ENCODE measurements at places on chromosomes 6 and 20. TPM values are rescaled to one million over a fixed set of nuclear protein-coding genes. Genes with fewer than 3 reads are reported as not detected.
A peak's percentile ranks its signal among the peaks of the same experiment; 100 is the strongest.

- no peaks in the 10 kb centered on the region for H3K36me3 ChIP-seq
- DNase-seq: no peak
- H3K4me3 ChIP-seq: no peak overlapping the region
- no peaks in the 10 kb centered on the region for H3K27me3 ChIP-seq
- H3K27ac ChIP-seq: no peak overlapping the region
These were observed 110.6 kb downstream of the FNDC1 start for GRCh38 chr6:159279790-159280277.

GRCh38 chr20:58755766-58756449 is 63.3 kb downstream of the NPEPL1 start:
- H3K27me3 ChIP-seq: no peaks in the 10 kb centered on the region
- H3K4me1 ChIP-seq: no peaks in the 10 kb centered on the region
- no peaks in the 10 kb centered on the region for H3K36me3 ChIP-seq
- no peak overlapping the region for H3K27ac ChIP-seq
- DNase-seq: no peak
- no peak overlapping the region for H3K4me3 ChIP-seq

Gene SRSF12
- 0.71 TPM for total RNA-seq

Gene FUT9
- total RNA-seq: not detected

- no peaks in the 10 kb centered on the region for H3K4me1 ChIP-seq
- no peak overlapping the region for H3K4me3 ChIP-seq
- no peaks in the 10 kb centered on the region for H3K36me3 ChIP-seq
- no peak overlapping the region for H3K27ac ChIP-seq
- no peaks in the 10 kb centered on the region for H3K27me3 ChIP-seq
These were observed 401.1 kb downstream of the CD83 start for GRCh38 chr6:14518515-14519217.

Gene CALHM5
- total RNA-seq: not detected

DNA sequence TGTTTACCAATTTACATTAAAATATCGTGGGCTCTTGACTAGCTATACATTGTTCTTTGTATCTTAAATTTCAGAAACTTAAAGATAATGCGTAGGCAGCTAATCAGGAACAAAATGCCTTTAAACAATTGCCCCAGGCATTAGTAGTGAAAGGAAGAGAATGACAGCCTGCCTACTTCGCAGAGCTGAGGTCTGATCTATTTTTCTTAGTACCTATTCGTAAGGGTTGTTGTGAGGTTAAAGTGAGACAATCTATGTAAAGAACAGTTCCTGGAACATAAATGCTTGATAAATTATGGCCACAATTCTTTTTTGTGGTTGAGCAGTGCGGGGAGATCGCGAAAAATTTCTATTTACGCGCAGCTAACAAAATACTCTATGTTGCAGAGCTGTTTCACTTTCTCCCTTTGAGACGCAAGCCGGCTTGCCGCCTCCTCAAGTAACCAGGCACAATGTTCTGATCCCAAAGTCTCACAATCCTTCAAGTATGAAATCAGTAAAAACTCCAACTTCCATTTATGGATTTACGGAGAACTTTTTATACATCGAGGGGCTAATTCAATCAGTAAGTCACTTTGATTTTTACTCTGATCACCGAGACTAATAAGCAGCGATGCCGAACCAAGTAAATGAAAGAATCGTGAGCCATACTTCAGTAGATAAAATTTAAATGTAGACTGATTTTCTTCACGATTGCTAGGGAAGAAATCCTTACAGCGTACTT is 878 bp upstream of the PNRC1 start:
- H3K27me3 ChIP-seq: no peaks in the 10 kb centered on the region
- peaks cover 14% of the 10 kb centered on the region for H3K36me3 ChIP-seq
- H3K27ac ChIP-seq: peak overlapping the region; percentile 99
- H3K4me3 ChIP-seq: peak overlapping the region; percentile 90
- H3K4me1 ChIP-seq: peaks cover 31% of the 10 kb centered on the region
- peak; percentile 75 for DNase-seq

GRCh38 chr20:39338469-39339376 is 376.6 kb downstream of the DHX35 start:
- DNase-seq: no peak
- no peaks in the 10 kb centered on the region for H3K36me3 ChIP-seq
- no peaks in the 10 kb centered on the region for H3K27me3 ChIP-seq
- H3K27ac ChIP-seq: no peak overlapping the region
- H3K4me3 ChIP-seq: no peak overlapping the region

Gene SLC35F1
- total RNA-seq: not detected

GRCh38 chr6:137740091-137740755 is 126.8 kb upstream of the TNFAIP3 start:
- no peak overlapping the region for H3K4me3 ChIP-seq
- peaks cover 8% of the 10 kb centered on the region for H3K4me1 ChIP-seq
- no peak for DNase-seq
- H3K27ac ChIP-seq: no peak overlapping the region
- H3K27me3 ChIP-seq: no peaks in the 10 kb centered on the region

Gene OR12D3
- total RNA-seq: not detected

Gene PPP1R3G
- not detected for total RNA-seq

DNA sequence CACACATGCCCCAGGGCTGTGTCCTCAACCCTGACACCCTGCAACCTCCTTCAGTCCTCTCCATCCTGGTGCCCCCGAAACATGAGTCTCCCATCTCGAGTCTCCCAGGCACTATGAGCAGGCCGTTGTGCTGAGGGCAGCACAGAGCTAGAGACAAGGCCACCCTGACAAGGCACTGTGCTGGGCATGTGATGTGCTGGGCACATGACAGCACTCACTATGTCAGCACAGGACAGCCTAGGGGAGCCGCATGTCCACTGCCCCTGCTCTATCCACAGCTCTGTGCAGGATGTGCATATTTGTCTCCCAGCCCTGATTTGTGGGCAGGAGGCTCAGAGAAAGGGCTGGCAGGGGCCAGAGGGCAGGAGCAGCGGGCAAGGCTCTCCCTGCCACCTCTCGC is 362.1 kb upstream of the AGPAT4 start:
- H3K4me3 ChIP-seq: no peak overlapping the region
- no peak for DNase-seq
- no peaks in the 10 kb centered on the region for H3K36me3 ChIP-seq
- H3K27me3 ChIP-seq: no peaks in the 10 kb centered on the region

Gene SLC44A4
- total RNA-seq: not detected

Gene FILIP1
- not detected for total RNA-seq

DNA sequence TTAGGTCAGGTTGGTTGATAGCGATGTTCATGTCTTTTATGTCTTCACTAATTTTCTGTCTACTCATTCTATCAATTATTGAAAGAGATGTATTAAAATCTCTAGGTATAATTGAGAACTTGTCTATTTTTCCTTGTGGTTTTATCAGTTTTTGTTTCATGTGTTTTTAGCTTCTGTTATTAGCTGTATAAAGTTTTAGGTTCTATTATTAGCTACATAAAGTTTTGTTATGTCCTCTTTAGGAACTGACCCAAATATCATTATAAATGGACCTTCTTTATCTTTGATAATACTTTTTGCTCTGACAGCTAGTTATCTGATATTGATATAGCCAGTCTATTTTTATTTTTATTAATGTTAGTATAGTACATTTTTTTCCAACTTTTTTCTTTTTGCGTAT is 92.4 kb upstream of the TMEM170B start:
- no peaks in the 10 kb centered on the region for H3K4me1 ChIP-seq
- H3K27ac ChIP-seq: no peak overlapping the region
- no peak overlapping the region for H3K4me3 ChIP-seq
- no peak for DNase-seq

GRCh38 chr6:170151804-170152123 is 139.1 kb downstream of the DLL1 start:
- no peaks in the 10 kb centered on the region for H3K27me3 ChIP-seq
- no peak overlapping the region for H3K27ac ChIP-seq
- DNase-seq: no peak
- peaks cover 30% of the 10 kb centered on the region for H3K4me1 ChIP-seq
- no peaks in the 10 kb centered on the region for H3K36me3 ChIP-seq

Gene ZBTB9
- total RNA-seq: 16.5 TPM

Gene SEMG1
- not detected for total RNA-seq

Gene SPTLC3
- total RNA-seq: not detected

- H3K4me3 ChIP-seq: no peak overlapping the region
- H3K36me3 ChIP-seq: no peaks in the 10 kb centered on the region
- no peak overlapping the region for H3K27ac ChIP-seq
- DNase-seq: no peak
- no peaks in the 10 kb centered on the region for H3K27me3 ChIP-seq
These were observed 7.8 kb downstream of the SGK1 start for GRCh38 chr6:134309983-134310605.

Gene CYP24A1
- 0.37 TPM for total RNA-seq

DNA sequence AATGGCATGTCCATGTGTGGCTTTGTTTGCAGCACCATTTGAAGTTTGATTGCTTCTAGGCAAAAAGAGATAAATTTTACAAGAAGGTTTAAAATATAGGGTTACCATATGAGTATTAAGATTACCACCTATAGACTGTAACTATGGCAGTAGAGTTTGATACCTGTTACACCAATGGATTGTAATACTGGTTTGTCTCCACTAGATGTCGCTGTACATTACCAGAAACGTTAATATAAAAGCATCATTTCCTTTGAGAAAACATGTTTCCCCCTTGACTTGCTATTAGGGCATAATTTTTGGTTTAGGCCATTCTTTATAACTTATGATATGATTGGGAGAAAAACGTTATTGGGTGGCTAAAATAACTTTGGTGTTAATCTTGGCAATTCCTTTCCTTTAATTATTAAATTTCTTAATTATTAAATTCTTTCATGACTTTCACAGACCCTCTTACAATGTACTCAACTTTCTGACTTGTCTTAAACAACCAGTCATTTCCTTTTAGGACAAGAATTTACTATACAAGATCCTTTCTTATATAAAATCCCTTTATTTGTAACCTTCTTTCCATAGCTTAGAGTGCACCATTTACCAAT is 42.8 kb downstream of the HLA-DPB1 start:
- no peak for DNase-seq
- H3K27me3 ChIP-seq: peaks cover 27% of the 10 kb centered on the region
- no peaks in the 10 kb centered on the region for H3K36me3 ChIP-seq
- H3K4me1 ChIP-seq: no peaks in the 10 kb centered on the region

GRCh38 chr20:38217791-38218565 is 42.6 kb downstream of the KIAA1755 start:
- DNase-seq: no peak
- no peak overlapping the region for H3K27ac ChIP-seq
- no peak overlapping the region for H3K4me3 ChIP-seq
- H3K27me3 ChIP-seq: no peaks in the 10 kb centered on the region
- H3K36me3 ChIP-seq: no peaks in the 10 kb centered on the region

GRCh38 chr20:18638768-18639167 is 50.9 kb downstream of the DTD1 start:
- no peak overlapping the region for H3K27ac ChIP-seq
- no peak overlapping the region for H3K4me3 ChIP-seq
- H3K36me3 ChIP-seq: peaks cover 5% of the 10 kb centered on the region
- no peak for DNase-seq

GRCh38 chr20:19074828-19075516 is 137.5 kb upstream of the SLC24A3 start:
- H3K36me3 ChIP-seq: no peaks in the 10 kb centered on the region
- no peak overlapping the region for H3K27ac ChIP-seq
- no peaks in the 10 kb centered on the region for H3K4me1 ChIP-seq
- DNase-seq: no peak

- no peaks in the 10 kb centered on the region for H3K4me1 ChIP-seq
- DNase-seq: no peak
- no peaks in the 10 kb centered on the region for H3K36me3 ChIP-seq
- H3K27ac ChIP-seq: no peak overlapping the region
- H3K4me3 ChIP-seq: no peak overlapping the region
These were observed 43.6 kb downstream of the SOBP start for GRCh38 chr6:107533415-107534059.

- H3K27ac ChIP-seq: no peak overlapping the region
- no peak for DNase-seq
- H3K4me3 ChIP-seq: no peak overlapping the region
- H3K4me1 ChIP-seq: no peaks in the 10 kb centered on the region
- H3K36me3 ChIP-seq: peaks cover 17% of the 10 kb centered on the region
These were observed 13.1 kb downstream of the QRSL1 start for GRCh38 chr6:106642476-106642875.

DNA sequence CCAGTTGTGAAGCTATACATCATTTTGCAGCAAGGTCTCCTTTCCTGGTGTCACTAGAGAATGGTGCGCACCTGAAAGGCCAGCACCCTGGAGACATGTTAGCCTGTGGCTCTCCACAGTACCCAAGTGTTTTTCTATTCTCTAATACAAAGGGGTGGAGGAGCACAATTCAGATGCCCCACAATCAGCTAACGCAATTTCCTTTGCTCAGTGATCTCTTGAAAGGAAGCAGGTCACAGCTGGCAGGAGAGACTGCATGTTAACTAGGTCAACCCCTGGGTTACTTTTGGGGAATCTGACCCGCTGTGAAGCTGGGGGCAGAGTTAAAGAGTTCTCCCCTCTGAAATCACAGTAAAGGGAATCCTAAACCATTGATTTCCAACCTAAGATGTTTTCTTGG is 92.5 kb downstream of the B3GAT2 start:
- no peak overlapping the region for H3K27ac ChIP-seq
- H3K27me3 ChIP-seq: no peaks in the 10 kb centered on the region
- no peaks in the 10 kb centered on the region for H3K4me1 ChIP-seq
- peak; percentile 9 for DNase-seq
- no peaks in the 10 kb centered on the region for H3K36me3 ChIP-seq

DNA sequence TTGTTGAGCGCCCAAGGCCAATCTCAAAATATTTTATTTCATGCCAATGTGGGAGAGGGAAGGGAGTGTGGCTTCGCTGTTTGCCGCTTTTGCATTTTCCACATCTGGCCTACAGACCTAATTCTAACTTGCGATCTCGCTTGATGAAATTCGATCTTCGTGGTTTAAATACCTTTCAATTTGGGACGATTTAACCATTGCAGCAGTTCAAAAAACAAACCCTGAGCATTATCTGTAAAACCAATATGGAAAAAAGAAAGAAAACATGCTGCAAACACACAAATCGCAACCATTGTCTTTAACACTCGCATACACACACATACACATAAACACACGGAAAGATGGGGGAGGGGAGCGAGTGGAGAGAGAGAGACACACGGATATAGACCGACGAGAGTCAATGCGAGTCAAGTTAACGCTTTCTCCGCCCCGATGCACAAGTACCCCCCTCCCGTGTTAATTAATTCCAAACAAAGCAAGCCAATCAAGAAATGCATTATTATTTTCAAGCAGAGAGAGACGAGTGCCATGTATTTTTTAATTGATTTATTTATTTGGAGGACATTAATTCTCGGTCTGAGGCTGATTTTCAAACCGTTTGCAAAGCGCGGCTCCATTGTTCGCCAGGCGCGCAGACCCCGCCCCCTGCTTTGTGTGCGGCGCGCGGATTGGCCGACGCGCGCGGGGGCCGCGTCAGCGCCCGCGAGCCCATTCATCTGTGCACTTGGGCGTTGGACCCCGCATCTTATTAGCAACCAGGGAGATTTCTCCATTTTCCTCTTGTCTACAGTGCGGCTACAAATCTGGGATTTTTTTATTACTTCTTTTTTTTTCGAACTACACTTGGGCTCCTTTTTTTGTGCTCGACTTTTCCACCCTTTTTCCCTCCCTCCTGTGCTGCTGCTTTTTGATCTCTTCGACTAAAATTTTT is at the start of gene MARCKS:
Gene MARCKS (plus strand): TSS at position 721 of the 931 bp plus-strand sequence. CDS start 401 bp downstream, outside the sequence.
- H3K27ac ChIP-seq: no peak within 1 kb of the TSS
- peaks cover 30% of the 10 kb centered on the region for H3K4me1 ChIP-seq
- no peaks in the 10 kb centered on the region for H3K36me3 ChIP-seq
- H3K4me3 ChIP-seq: peak within 1 kb of the TSS; percentile 61

Gene PRSS16
- total RNA-seq: 0.35 TPM

Gene ARFGEF3
- 0.11 TPM for total RNA-seq

GRCh38 chr6:167505199-167505598 is 180.3 kb downstream of the TTLL2 start:
- H3K4me1 ChIP-seq: no peaks in the 10 kb centered on the region
- no peaks in the 10 kb centered on the region for H3K27me3 ChIP-seq

GRCh38 chr6:52389626-52390360 is 27.8 kb downstream of the PAQR8 start:
- peak overlapping the region; percentile 55 for H3K27ac ChIP-seq
- peak overlapping the region; percentile 33 for H3K4me3 ChIP-seq
- peak; percentile 71 for DNase-seq
- H3K27me3 ChIP-seq: no peaks in the 10 kb centered on the region
- H3K4me1 ChIP-seq: peaks cover 66% of the 10 kb centered on the region

Measured in CD8-positive, alpha-beta memory T cell (primary cell).